Psoas muscle (tissue), 8 donors: ENCODE measurements at places on chromosomes 12 and 14.

- DNase-seq = no peak
These were observed 8.5 kb downstream of the TMEM229B start for GRCh38 chr14:67480011-67480410.

GRCh38 chr12:20057398-20057797, 310.9 kb upstream of the PDE3A start:
- no peak for DNase-seq

DNA sequence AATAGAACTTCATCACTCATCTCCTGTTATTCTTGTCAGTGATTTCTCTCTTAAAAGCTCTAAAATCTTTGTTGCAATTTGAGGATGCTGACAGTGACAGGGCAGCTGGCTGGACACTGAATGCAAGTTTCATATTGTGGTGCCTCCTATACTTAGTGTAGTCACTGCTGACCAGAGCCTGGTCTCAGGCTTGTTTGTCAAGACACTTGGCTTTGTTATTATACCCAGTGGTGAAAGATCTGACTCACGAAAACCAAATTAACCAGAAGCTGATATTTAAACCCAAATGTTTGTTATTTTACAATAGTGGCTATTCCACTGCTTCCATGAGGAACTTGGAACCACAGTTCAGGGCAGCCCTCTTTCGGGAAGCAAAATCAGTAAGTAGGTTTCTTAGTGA, 42.8 kb downstream of the RPGRIP1 start:
- DNase-seq = no peak

DNA sequence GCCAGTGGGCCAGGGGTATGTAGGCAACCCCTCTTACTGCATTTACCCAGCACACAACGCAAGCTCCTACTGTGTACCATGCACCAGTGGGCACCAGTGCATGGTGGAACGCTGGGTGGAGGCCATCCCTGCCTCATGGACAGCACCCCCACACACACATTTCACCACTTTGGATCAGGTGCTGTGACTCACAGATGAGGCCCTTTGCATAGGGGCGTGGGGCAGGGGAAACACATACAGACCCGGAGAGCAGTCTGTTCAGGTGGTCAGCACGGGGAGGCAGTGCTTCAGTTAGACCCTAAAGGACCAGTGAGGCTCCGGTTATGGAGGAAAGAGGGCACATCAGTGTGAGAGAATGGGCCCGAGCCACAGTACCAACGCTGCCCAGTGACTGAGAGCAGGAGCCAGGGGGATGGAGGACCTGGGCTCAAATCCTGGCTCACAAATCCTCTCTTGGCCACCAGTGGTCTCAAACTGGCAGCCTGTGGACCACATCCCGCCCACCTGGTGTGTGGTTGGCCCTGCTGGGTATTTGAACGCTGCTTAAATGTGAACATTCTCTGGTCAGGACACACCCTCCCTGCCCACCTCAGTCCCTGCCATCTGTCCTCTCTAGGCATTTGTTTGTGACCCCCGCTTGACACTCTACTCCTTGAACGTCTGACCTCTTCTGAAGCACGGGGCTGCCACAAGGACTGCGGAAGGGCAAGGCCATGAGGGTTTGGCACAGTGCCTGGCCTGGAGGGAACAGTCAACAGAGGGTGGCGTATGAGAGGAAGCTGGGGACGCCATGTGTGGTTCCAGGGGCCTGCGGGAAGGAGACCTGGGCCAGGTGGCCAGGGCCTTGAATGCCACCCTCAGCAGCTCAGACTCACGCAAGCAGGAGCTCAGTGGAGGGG, 46.7 kb downstream of the FAM222A start:
- DNase-seq = no peak

DNA sequence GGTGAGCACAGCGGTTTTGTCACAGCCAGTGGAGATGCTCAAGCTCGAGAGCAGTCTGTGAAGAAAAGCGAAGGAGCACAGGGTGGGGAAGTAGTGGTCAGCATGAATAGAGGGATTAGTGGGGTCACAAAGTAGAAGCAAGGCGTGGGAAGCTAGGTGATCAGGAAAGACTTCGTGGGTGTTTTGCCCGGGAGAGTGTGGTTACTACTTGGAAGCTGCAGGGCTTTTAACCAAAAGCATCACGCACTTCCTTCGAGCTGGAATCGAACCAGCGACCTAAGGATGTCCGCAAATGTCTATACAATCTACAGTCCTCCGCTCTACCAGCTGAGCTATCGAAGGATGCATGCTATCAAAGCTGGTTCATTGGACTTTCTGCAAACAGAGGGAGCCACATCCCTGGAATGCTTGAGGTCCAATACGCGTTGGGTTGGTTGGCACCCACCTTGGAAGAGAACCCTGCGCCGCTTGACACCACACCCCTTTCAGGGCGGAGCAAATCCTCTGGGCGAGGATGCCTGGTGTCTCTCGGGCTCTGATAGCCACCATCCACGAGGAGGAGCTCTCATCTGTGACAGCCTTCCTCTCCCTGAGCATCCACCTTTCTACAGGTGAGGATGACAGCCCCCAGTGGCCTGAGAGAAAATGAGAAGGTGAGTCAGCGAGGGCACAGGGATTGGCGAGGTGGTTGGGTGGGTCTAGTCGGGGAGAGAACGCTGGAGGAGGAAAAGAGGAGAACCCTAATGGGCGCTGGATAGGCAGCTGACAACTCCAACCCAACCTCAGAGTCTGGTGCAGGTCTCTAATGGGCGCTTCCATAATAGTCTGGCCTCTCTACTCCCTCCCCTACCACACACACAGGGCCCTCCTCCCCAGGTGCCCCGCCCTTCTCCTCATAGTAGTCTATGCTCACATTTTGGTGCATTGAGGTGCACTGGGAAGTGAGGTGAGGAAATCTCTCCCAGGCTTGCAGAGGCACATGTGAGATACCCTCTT, 16.0 kb upstream of the OR6S1 start:
- DNase-seq = no peak

DNA sequence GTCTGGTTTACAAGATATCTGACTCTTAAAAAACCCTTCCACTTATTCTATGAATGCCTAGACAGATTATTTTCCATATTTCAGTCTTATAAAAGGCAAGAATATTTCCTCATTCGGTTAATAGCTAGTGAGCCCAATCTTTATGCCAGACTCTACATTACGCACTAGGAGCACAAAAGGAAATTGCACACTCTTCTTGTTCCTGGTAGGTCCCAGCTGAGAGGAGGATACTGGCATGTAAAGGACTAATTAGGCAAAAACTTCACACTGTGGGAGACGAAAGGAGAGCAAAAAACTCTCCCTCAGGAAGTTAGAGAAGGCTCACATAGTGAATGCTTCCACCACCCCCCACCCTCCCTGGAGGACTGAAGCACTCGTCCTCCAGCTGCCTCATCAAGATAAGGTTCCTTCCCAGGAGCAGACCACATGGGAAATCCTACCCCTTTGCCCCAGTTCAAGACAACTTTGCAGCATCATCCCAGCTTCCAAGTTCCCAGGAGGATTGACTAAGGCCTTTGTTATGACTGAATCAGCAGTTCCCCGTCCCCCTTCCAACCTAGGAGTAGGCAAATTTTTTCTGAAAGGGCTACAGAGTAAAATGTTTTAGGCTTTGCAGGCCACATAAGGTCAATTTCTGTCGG, 14.5 kb downstream of the CAPZA3 start:
- DNase-seq = no peak
